ENCODE measurements at places on chromosomes 7 and 10.

DNA sequence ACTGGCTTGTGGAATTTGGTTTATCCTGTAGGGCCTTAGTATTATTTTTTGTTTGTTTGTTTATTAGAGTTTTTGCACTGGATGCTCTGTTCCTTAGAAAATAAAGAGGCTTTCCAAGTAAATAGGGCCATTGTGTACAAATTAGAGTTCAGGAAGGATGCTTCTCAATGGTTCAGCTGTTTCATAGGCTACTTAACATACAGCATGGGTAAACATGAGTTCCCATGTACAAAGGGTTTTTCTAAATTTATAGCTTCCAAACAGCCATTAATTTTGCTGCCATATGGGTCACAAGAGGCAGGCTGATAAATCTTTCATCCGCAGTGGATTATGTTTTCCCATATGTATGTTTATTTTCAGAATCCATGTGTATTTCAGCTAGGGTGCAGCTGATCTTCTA lies 121.6 kb upstream of the WDR11 start:
- DNase-seq, result peak; percentile 60

DNA sequence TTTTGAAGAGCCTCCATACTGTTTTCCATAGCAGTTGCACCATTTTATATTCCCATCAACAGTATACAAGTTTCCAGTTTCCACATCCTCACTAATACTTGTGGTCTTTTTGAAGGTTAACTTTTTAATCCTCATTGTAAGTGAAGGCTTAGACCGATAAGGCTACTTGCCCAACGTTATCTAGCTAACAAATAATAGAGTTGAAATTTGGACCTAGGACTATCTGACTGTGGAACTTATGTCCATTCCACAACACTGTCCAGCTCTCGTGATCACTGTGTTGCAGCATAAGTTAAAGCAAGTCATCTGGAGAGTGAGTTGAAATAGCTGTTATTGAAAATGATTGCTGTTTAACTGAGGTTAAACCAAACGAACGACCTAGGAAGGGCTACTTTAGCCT lies 84.0 kb downstream of the ZNF92 start:
- no peak for DNase-seq

GRCh38 chr10:37563107-37563714 lies 294.2 kb downstream of the ZNF248 start:
- DNase-seq, result no peak

GRCh38 chr10:46536171-46536570 lies 20.3 kb downstream of the GPRIN2 start:
- DNase-seq, result no peak

- DNase-seq, result peak; percentile 92
These were observed 75.2 kb downstream of the PARD3 start for GRCh38 chr10:34739915-34740314.

- DNase-seq, result no peak
These were observed 271.2 kb downstream of the INHBA start for GRCh38 chr7:41431671-41432070.

DNA sequence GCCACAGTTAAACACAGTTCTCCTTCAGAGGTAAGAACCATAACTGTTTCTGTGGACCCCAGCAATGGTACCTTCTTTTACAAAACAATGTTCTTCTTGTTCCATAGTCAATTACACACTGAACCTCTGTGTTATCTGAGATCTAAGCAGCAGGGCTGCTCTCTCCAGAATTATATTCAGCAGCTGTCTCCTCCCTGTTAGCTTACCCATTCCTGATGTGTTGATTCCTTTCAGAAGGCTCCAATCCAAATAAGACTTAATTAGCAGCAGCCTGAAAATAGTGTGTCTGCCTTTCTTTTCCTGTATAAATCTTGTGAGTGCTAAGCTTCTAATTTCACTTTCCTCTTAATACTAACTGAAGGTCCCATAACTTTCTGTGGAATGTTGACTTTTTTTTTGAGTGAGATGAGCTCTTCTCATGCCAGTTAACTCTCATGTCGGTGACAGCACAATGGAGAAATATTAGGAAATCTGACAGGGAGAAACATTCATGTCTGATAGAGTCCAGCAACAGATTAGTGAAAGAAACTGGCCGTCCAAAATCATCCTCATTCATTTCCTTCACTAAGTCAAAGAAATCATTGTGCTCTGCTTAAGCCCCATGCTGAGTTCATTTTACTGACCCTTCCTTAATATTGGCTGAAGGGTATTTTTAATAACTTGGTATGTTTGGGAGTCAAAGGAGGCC lies 226.5 kb downstream of the PRKG1 start:
- peak; percentile 15 for DNase-seq

GRCh38 chr10:129410688-129411392 lies 56.2 kb upstream of the MGMT start:
- DNase-seq, result no peak

GRCh38 chr10:78255796-78256638 lies 222.4 kb downstream of the RPS24 start:
- DNase-seq, result no peak

- no peak for DNase-seq
These were observed 26.0 kb downstream of the CTNNA3 start for GRCh38 chr10:67669978-67670377.

- DNase-seq, result no peak
These were observed 217.9 kb downstream of the SFMBT2 start for GRCh38 chr10:7192831-7193361.

DNA sequence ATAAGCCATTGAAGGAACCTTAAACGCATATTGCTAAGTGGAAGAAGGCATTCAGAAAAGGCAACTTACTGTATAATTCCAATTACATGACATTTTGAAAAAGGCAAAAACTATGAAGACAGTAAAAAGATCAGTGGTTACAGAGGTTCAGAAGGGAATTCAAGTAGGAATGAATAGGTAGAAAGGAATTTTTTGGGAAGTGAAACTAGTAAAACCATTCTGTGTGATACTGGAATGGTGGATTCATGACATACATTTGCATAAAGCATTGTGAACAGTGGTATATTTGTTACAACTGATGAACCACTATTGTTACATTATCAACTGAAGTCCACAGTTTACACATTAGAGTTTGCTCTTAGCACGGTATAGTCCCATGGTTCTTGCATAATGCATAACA lies 114.2 kb upstream of the GPR22 start:
- DNase-seq, result no peak

- DNase-seq, result no peak
These were observed 15.4 kb upstream of the CDK6 start for GRCh38 chr7:92851732-92852131.

- no peak for DNase-seq
These were observed 27.0 kb downstream of the DLD start for GRCh38 chr7:107917763-107918651.

- no peak for DNase-seq
These were observed 145.1 kb downstream of the JMJD1C start for GRCh38 chr10:63320683-63321082.

DNA sequence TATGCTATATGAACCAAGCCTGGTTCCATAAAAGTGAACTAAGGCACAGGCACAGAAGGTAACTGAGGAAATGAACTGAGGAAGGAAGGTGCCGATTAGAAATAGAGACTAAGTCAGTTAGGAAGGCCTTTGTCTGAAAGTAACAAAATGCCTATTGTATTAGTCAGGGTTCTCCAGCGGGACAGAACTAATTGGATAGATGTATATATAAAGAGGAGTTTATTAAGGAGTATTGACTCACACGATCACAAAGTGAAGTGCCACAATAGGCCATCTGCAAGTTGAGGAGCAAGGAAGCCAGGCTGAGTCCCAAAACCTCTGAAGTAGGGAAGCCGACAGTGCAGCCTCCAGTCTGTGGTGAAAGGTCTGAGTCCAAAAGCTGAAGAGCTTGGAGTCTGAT lies 13.9 kb upstream of the PLXNA4 start:
- DNase-seq, result no peak

DNA sequence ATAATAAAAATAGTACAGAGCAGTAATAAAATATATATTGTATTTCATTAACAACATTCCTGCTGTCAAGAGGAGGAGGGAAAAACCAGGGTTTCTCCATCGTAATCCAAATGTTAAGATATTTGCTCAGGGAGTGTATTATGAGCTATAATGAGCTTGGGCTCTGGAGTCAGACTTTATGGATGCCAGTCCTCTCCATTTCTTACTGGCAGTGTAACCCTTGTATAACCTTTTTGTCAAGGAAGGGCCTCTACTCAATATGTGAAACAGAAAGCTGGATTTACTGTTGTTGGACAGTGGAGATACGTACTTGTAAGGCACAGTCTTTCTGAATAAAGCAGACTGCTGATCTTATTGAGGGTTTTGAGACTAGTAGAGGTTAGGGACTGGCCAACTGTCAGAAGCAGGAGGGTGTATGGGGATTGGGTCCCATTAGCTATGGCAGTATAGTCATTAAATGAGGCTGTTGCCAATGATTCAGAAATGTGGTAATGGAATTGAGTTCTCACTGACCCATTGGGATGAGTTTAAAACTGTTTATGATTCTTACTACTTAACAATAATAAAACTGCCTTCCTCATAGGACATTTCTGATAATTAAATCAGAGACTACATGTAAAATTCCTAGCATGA lies 56.5 kb downstream of the ZNF277 start:
- DNase-seq, result no peak

- no peak for DNase-seq
These were observed 5.1 kb downstream of the ITPRIP start for GRCh38 chr10:104333032-104333727.

DNA sequence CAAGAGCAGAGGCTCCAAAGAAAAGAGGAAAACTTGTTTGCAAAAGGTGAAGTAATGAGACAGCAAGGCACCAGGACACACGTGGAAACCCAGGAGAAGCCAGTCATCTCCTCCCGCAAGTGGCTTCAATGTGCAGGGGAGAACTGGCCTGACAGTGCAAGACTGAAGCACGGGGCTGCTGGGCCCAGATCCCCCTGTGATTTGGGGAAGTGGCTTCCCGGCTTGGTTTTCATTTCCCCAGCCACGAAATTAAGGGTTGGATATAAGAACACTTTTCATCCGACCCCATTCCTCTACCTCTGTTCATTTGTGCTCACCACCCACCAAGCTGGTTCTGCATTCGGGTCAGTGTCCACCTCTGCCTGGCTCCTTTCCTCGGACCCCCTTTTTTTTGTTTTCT lies 306.4 kb downstream of the FGFR2 start:
- DNase-seq, result no peak

GRCh38 chr7:90402785-90403173 lies 482 bp upstream of the CLDN12 start:
- no peak for DNase-seq

GRCh38 chr7:134778941-134779740 lies at the start of gene CALD1:
TSS of gene CALD1 (plus strand) at chr7:134779634. CDS start at chr7:134867734, 88,100 bp downstream.
- DNase-seq, result no peak

DNA sequence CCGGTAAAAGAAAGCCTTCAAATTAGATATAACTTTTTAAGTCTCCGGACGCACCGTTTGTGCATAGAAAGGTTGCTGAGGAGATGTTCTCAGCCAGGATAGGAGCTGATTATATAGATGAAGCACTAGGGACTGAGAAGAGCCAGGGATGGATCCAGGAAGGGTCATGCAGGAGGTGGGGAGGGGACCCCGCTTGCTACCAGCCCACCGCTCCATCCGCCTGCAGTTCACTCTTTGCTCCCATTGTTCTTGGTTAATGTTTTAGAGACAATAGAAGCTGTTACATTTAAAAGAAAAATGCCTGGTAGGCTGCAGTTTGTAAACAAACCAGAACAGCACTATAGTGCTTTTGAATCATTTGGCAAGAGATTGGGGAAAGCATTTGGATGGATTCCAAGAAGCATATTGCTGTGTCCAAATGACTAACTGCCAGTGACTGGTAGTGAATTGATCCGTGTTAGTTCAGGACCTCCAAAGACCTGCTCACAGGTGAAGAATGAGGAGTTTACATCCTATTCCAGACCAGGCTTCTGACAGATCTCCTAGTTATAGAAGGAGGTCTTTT lies 175.9 kb upstream of the TAC1 start:
- no peak for DNase-seq

DNA sequence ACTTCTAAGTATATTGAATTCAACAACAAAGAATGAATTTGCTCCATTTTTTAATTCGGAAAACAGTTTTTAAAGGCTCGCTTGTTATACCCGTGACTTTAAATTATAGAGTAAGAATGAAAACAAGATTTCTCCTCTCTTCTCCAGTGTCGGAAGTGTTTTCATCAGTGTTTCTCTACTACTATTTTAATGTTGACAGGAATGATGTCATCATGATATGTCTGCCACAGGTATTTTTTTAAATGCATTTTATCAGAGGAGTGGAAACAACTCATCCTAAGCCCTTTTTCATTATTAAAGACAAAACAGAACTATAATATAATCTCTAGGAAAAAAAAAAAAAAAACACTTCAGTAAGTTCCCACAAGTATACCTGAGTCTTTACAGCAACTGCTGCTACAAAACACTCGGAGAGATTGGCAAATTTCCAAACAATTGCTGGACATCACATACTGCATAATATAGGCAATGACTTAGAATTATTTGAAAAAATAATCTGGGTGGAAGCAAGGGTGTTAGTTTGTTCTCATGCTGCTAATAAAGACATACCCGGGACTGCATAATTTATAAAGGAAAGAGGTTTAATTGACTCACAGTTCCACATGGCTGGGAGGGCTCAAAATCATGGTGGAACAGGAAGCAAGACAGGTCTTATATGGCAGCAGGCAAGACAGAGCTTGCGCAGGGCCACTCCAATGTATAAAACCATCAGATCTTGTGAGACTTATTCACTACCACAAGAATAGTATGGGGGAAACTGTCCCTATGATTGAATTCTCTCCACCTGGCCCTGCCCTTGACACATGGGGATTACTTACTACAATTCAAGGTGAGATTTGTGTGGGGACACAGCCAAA lies 4.8 kb upstream of the RNF32 start:
- DNase-seq, result no peak

GRCh38 chr10:73591935-73592699 lies 975 bp upstream of the USP54 start:
- DNase-seq, result no peak

DNA sequence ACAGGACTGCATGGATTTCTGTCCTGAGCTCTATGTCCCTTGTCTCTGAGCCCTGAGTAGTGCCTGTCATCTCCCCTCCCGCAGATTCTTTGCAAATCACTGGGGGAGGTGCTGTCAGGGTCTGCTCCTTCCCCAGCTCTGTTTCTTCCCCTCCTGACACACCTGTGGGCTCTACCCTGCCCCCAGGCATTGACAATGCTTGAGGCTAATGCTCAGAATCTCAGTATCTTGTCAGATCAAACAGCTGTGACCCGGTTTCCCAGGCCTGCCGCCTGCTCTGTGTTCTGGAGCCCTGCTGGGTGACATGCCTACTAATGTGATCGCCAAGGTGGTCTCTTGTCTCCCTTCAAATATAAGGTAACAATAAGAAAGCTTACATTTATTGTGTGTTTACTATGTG lies 209.0 kb downstream of the POU6F2 start:
- DNase-seq, result no peak

- no peak for DNase-seq
These were observed 66.8 kb downstream of the CACNA2D1 start for GRCh38 chr7:82376739-82377138.

GRCh38 chr10:55500931-55501559 lies 700.0 kb upstream of the PCDH15 start:
- DNase-seq, result peak; percentile 0

GRCh38 chr7:81469869-81470723 lies 299.8 kb downstream of the HGF start:
- peak; percentile 67 for DNase-seq

- DNase-seq, result no peak
These were observed 97.4 kb upstream of the LRGUK start for GRCh38 chr7:134029743-134030142.

Data from NCI-H524 (cell line).